AG09309 (cell line): ENCODE measurements at places on chromosomes 5 and 9.

GRCh38 chr5:107894361-107894760, 223.6 kb upstream of the EFNA5 start:
- no peak for DNase-seq

GRCh38 chr9:82223442-82223841, 234.9 kb downstream of the SPATA31D1 start:
- DNase-seq, result peak; percentile 41

DNA sequence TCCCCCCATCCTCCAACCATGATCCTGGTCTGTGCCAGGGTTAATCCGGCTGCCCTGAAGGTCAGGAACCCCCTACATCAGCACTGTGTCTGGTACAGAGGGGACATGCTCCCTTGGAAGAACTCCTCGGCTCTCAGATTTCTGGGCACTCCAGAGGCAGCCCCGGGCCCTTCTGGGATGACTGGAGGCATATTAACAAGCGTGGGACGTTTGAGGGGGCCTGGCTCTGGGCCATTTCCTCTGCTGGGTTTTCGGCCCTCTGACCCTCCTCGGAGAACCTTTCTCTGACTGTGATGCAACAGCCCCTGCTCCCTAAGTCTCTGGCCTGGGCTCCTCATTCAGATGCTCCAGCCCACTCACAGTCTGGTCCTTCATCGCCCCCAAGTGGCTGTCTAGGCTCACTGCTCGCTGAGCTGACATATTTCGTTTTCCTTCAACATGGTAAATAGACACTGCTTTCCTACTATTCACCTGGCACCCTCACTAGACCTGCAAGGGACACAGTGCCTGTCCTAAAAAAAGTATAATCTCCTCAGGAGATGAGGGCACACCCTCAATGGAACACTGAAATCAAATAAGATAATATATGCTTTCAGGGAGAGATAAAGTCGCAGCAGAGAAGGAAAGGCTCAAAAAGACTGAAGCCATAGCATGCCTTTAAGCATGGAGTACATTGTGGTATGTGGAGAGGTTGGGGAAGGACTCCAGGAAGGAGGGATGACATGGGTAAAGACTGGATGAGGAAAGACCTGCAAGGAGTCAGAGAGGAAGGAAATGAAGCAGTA, 404.7 kb upstream of the TRPC7 start:
- peak; percentile 44 for DNase-seq

DNA sequence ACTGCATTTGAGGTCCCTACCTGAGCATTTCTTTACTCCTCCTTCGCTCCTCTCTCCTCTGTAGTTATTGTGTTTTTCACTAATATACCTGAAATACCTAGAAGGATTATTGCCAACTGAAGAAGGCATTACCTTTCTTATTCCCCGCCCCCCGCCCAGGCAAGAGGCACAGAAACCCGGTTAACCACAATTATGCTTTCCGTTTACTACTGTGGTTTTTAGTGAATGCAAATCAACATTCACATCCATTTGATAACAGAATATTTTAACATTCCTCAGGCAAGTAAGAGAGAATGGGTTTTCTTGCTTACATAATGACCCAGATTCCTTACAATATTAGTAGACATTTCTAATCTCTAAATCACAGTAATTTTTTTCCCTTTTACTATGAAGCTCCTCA, 136.9 kb downstream of the PCSK5 start:
- no peak for DNase-seq

GRCh38 chr9:89740722-89741121, 135.9 kb downstream of the GADD45G start:
- no peak for DNase-seq

GRCh38 chr5:20056933-20057332, 68.9 kb upstream of the CDH18 start:
- DNase-seq, result no peak

- DNase-seq, result no peak
Observed at GRCh38 chr9:105608721-105609598, 51.0 kb downstream of the FKTN start.

- no peak for DNase-seq
Observed at GRCh38 chr9:21415493-21416267, 6.8 kb downstream of the IFNA8 start.

DNA sequence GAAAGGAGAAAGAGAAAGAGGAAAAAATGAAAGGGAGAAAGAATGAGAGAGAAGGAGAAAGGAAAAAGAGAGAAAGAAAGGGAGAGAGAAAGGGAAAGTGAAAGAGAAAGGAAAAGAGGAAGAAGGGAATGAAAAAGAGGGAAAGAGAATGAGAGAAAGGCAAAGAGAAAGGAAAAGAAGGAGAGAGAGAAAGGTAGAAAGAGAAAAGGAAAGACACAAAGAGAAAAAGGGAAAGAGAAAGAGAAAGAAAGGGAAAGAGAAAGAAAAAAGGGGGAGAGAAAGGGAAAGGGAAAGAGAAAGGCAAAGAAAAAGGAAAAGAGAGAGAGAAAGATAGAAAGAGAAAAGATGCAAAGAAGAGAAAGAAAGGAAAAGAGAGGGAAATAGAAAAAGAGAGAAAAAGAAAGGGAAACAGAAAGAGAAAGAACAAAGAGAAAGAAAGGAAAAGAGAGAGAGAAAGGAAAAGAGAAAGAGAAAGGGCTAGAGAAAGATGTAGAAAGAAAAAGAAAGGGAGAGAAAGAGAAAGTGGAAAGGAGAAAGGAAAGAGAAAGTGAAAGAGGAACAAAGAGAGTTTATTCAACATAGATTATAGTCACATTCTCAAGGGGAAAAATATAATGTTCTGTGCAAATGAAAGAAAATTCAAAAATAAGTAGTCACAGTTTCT, 165.2 kb downstream of the TMEM38B start:
- no peak for DNase-seq

DNA sequence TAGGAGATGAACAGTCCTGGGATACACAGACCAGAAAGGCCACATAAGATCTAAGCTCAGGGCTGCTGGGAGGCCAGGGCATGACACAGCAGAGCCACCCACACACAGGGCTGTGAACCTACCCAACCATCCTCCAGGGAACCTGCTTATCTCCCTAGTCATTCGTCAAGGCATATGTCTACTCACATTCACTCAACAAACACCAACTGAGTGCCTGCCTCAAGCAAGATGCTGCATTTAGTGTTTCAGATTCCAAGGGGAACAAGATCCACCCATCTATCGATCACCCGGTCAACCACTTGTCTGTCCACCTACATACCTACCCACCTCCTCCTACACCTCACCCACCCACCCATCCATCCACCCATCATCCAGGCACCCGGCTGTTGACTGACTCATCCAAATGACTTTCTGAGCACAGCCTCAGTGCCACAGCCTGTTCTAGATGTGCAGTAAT, 1.9 kb downstream of the DPM2 start:
- no peak for DNase-seq

DNA sequence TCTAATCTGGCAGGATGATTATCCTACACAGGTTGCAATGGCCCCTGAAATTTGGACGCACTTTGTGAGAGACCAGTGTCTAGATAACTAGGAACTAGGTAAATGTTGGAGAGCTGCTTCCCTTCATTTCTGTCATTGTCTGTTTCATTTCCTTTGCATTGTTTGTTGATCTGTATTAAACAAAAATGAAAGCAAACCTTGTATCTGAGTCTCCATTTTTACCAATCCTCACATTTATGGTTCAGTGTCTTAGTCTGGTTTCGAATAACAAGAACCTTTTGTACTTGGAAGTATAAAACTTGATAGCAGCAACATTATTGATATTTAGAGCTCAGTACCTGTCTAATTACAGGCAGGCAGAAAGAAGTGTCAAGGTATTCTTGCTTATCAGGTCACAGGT, 105.5 kb downstream of the MRPS30 start:
- no peak for DNase-seq

- DNase-seq, result no peak
Observed at GRCh38 chr5:180437336-180437735, 56.8 kb upstream of the CNOT6 start.

DNA sequence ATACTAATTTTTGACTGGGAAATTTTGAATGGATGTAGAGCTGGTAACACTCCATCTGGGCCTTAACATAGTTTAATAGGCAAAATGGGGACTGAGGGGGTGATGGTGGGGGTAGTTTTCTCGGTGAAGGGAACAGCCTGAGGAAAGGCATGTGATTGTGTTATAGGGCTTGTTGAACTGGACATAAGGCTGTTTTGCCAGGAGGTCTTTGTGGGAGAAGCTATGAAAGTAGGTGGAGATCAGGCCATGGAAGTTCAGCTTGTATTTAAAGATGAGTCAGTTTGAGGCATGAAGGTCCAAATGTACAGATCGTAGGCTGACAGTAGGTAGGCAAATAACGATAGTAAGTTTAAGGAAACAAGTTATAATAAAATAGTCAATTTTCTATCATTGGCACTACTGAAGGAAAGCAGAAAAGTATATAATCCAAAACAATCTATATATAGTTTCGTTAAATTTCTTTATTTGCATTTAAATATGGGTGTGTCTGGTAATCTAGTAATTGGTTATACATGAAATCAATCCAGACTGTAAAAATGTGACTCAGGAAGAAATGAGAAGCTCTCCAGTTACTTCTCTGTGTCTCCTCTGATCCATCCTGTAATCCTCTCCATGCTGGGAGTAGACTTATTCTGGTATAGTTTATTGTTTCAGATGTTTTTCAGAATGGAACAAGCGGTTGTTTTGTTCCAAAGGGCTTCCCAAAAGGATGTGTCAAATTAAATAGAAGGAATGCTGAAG, 2.8 kb downstream of the CSNK1G3 start:
- no peak for DNase-seq

- DNase-seq, result no peak
Observed at GRCh38 chr5:2688586-2688985, 62.9 kb downstream of the IRX2 start.

GRCh38 chr9:21294364-21294774, 10.7 kb downstream of the IFNA5 start:
- no peak for DNase-seq

DNA sequence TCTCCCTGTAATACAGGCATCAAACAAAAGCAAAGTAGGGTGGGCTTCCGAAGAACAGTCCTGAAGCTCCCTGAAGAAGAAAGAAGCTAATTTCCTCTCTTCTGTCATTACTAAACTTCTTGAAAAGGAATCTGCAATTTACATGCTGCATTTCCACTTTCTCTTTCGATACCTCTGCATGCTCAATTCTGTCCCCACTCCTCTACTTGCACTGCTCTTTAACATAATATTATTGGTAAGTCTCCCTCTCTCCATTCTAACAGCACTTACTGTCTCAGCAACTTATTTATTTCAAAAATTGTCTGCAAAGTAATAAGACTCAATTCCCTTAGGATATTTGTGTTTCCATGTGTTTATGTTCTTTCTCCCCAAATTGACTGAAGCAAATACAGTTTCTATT, 3.9 kb upstream of the PLPP1 start:
- DNase-seq, result no peak

DNA sequence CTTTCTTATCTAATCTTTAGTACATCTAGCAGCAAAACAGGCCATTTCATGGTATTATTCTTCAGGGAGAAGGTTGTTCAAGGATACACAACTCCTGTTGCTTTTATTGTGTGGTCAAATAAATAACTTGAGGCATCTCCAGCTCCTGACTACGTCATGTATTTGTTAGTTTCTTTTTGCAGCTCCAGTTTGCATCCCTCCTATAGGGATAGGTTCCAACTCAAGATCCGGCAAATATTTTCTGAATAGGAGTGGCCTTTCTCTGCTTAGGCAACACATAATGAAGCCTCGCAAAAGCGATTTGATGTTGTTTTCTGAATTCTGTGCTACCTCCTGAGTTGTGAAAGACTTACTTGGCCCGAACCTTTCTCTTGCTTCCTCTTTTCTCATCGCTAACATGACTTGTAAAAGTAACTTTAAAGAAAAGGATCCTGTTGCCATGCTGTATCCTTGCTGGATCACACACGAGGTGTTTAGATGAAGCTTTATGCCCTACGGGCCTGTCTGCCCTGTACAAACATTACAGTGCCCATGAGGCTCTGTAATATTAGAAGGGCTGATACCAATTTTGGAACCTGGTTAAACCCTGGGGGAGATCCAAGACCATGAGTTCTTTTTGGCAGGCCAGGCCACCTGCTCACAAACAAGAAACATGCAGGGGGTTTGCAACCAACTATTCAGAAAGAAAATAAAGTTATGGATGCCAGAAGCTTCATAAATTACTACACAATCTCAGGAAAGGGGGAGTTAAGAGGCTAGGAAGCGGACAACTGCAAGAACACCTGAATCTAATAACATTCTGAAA, 149.8 kb upstream of the FGF10 start:
- no peak for DNase-seq

DNA sequence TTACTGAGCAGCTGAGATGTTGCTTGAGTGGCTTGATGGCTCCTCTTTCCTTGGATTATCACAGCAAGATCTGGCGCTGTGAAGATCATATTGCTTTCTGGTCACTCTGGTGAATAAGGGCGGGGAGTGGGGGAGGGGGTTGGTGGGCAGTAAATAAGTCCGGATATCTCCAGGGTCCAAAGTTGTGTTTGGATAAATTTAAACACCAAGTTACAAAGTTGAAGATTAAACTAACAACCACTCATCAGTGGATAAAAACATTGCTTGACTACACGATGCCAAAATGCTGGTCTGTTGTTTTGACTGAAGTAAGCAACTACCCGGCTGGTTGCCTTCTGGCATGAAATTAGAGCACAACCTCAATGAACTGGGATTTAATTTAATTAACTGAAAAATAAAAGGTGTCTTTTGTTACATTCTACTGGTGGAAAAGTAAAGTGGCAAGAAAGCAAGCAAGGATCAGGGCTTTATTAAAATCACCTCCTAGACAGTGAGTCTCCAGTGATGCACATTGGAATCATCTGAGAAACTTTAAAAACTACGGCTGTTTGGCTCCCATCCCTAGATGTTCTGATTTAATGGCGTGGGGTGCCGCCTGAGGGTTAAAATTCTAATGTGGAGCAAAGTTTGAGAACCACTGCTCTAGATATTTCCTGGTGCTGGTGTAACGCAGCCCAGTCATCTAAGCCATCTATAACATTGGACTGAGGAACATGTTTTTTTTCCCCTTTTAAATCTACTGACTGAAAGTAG, 86.7 kb upstream of the AGXT2 start:
- no peak for DNase-seq

- no peak for DNase-seq
Observed at GRCh38 chr5:36755920-36756488, 120.6 kb upstream of the NIPBL start.

GRCh38 chr5:154010660-154011059, 28.1 kb downstream of the FAM114A2 start:
- no peak for DNase-seq

GRCh38 chr5:142012186-142012785, 541 bp downstream of the GNPDA1 start:
- DNase-seq, result no peak

GRCh38 chr5:79111387-79111959, at the start of gene BHMT:
BHMT (plus strand) TSS chr5:79111809; CDS start chr5:79111886, 77 bp downstream.
- DNase-seq, result no peak
